ENCODE measurements at places on chromosomes 5 and 9.

DNA sequence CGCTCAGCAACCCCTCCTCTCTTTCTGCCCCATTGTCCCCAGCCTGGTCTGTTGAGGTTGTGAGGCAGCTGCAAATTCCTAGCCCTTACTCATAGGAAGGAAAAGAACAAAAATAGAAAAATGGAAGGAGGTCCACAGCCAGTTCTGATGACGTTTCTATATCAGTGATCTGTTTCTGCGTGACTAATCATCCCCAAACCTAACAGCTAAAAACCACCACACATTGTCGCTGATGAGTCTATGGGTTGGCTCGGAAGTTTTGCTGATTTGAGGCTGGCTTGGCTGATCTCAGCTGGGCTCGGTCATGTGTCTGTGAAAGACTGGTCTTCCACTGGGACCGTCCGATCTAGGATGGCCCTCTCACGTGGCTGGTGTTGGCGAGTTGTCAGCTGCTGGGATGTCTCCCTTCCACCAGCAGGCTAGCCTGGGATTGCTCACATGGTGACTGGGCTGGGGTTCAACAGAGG lies 200.6 kb upstream of the ZNF618 start:
- DNase-seq = peak; percentile 96

DNA sequence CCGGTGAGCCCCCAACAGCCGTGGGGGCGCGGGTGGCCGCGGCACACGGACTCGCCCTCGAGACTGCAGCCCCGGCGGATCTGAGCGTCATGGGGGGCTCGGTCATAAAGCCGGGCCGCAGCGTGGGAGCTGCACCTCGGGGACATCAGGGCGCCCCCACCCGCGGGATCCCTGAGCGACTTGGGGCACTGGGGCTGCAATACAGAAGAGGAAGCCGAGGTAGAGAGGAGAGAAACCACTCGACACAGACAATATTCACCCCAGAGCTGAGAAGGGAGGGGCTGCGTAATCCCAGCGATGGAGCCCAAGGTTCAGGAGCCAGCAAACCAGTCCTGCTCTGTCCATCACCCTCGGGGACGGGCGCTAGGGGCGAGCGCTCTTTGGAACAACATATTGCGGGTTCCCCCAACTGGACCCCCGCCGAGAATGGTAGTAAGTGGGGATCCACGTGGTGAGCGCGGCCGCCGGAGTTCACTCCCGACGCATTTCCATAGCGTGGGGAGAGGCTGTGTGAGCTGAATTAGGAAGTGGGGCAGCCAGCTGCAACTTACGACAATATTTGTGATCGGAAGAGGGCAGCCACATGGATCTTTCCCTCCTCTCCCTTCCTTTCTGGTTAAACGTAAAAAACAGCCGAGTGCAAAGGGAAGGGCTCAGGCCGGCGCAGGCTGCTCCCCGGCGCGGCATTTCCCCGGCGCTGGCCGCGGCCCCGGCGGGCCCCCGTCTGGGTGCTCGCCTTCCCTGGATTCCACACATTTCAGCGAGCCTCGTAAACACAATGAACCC lies 9.9 kb downstream of the PTCH1 start:
- peak; percentile 73 for DNase-seq

DNA sequence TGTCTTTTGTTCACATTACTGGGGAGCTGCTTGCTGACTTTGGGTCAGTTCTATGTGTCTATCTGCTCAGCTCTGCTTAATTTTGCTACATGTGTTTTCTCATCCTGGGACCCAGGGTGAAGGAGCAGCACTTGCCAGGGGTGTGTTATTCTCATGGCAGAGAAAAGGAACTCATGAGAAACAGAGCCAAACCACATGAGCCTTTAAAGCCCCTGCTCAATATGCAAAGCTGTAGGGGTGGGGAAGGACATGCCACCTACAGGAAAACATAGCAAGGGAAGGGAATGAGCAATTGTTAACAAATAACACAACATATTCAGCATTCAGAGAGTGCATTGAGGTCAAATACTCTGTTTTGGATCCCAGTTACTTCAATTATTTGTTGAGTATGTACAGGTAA lies 290.9 kb downstream of the CDK5RAP2 start:
- no peak for DNase-seq

DNA sequence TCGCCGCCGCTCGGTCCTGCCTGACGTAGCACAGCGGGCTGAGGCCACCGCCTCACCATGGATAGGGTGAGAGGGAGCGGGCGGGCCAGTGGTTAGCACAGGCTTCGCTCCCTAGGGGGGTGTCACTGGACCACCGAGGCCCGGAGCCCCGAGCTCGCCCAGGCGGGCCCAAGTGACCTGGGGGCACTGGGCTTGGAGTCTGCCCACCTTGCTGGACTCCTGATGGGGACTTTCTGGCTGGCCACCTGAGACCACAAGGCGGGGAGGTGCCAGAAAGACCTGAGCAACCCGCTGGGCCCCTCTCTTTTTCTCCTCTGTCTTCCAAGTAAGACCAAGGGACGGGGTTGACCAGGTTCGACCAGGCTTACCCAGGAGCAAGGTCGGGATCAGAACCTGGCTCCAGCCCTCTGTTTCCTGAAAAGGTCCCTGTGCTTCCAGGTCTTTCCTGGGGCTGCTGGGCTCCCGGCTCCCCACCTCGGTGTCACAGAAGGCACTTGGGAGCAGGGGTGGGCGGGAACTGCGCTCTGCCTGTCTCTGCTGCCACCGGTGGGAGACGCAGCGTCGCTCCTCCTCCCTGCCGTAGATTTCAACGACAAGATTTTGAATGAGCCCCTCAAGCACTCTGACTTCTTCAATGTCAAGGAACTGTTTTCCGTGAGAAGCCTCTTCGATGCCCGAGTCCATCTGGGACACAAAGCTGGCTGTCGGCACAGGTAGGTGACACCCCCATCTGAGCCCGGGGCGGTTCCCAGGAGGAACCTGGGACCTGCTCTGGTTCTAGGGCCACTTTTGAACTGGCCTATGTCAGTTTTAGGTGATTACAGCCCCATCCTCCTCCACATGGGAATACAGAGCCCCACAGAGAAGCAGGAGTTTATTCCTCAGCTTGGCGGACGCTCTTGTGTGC lies 1.0 kb downstream of the MRPS2 start:
- no peak for DNase-seq

DNA sequence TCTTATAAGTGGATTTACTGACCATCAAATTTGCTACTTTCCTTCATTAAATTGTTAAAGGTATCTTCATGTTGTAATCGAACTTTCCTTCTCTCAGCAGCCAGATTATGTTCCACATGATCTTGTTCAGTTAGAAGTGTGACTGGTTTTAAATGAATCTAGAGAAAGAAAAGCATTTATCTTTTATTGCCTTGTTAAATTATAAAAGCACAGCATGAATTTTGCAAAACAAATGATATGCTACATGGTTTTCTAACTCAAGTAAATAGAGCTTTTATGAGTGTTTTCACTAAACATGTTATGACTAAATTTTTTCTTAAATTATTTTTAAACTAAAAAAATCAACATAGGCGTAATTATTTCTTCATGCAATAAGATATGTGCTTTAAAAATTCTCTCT lies 34.1 kb downstream of the ACOT12 start:
- DNase-seq = no peak

DNA sequence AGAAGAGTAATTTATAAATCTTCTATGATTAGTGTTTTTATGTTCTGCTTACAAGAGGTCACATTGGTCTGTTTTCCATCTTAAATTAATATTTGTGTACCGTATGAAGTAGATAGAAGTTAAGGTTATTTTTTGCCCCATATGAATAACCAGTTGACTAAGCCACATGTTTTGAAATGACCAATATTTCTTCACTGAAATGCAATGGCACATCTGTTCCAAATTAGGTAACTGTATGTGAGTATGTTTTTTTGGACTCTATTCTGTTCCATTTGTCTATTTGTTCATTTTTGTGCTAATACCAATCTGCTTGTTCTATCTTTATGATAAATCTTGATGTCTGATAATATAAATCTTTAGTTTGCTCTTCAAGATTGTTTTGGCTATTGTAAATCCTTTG lies 17.7 kb downstream of the JAK2 start:
- DNase-seq = no peak

DNA sequence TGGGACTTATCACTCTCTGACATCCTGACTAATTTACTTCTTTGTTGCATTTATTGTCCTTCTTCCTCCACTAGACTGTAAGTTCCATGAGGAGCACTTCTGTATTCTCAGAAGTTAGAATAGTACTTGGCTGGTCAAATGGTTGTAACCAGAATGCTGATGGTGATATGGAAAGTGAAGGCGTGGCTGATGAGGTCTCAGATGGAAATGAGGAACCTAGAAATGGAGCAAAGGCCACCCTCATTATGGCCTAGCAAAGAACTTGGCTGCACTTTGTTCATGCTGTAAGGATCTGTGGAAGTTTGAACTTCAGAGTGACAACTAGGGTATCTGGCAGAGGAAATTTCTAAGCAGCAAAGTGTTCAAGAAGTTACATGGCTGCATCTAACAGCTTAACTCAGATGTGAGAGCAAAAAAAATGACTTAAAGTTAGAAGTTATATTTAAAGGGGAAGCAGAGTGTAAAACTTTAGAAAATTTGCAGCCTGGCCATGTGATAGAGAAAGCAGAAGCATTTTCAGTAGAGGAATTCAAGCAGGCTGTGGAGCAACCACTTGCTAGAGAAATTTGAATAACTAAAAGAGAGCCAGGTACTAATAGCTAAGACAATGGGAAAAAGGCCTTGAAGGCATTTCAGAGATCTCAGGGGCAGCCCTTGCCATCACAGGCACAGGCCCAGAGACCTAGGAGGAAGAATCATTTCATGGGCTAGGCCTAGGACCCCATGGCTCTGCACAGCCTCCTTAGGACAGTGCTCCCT lies 14.9 kb upstream of the SLC22A5 start:
- no peak for DNase-seq

DNA sequence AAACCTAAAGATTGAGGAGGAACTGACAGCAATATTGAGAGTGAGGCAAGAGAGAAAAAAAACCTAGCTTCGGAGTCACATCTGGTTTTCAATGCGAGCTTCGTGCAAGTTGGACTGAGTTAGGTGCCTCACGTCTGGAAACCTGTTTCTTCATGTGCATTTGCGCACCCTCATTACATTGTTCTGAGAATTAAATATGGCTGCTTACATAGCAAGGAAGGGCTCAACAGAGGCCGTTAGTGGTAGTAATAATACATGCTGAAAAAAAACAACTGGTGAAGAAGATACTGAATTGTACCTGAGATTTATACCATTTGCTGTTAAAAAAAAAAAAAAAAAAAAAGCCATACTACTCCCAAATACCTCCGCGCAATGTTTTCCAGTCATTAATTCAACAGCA lies 18.6 kb downstream of the DNAJA1 start:
- no peak for DNase-seq

GRCh38 chr5:1226839-1227581 lies 1.8 kb downstream of the SLC6A18 start:
- no peak for DNase-seq

GRCh38 chr9:846852-847251 lies 5.4 kb downstream of the DMRT1 start:
- DNase-seq = peak; percentile 79

DNA sequence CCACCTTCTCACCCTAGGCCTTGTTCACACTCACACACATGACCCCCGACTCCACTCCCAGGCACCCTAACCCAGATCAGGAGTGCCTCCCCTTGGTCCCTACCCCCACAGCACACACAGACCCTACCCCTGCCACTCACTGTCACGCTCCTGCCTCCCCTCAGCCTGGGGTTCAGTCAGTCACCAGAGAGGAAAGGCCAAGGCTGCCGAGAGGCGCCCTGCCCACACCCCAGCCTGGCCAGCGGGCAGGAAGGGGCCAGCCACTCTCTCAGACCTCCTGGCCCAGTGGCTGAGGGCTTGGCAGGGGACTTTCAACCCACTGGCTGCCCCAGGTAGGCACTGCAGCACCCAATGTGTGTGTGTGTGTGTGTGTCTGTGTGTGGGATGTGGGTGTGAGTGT lies 122.4 kb upstream of the MVB12B start:
- no peak for DNase-seq

DNA sequence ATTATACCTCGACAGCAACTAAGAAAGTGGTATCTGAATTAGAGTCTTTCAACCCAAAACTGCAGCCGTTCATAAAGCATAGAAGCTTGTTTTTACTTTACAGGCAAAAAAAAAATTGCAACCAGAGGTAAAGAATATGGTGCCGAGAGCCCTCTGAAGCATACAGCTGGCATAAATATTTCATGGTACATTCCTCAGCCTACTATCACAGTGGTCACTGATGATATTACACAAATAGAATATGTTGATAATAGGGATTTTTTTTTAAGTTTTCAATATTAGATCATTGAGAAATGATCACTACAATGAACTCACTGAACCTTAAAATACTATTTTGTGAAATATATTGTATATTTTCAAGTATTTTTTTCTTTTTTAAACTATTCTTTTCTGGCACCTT lies 6.2 kb upstream of the SMC2 start:
- no peak for DNase-seq

DNA sequence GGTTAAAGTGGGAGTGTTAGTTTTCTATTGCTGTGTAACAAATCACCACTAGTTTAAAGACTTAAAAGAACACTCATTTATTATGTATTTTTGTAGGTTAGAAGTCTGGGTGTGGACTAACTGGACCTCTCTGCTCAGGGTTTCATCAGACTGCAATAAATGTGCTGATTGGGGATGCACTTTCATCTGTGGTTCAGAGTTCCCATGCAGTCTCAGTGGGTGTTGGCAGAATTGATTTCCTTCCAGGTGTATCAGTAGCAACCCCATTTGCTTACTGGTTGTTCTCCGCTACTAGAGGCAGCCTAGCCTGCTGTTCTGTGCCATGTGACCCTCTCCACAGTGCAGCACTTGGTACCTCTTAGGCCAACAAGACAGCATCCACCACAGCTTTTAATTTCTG lies 2200.5 kb downstream of the MAT2B start:
- DNase-seq = no peak

DNA sequence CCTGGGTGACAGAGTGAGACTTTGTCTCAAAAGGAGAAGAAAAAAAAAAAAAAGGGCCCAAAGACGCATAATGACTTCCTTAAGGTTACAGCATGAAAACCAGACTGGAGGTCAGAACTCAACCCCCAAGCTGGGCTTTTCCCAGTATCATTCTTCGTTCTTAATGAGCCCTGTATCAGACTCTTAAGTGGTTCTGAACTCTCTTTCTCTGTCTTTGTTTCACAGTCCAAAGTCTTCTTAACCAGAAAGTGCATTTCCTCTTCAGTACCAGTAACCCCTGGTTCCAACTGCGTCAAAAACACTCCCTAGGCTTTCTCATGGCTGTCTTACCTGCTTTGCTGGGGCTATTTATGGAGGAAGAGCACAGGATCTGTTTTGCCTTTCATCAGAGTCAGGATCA lies 38.4 kb upstream of the SHB start:
- no peak for DNase-seq

DNA sequence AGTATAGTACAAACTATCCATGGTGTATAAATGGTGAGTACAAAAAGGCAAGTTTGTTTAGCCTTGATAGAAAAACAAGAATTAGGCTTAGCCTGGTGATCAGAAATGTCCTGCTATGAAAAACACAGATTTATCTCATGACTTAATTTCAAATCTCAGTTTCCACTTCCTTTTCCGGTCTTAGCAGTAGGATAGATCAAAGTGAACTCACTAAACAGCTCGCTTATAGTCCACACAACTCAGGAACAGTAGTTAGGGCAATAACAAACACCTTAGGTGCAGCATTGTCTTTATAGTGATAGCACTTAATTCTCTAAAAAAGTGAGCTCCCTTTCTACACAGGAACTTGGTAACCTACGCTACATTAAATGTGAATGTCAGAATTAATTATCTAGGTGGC lies 11.4 kb downstream of the GOLGA1 start:
- DNase-seq = no peak
